ENCODE measurements at places on chromosomes 6 and 20. TPM values are rescaled to one million over a fixed set of nuclear protein-coding genes. Genes with fewer than 3 reads are reported as not detected.

Gene PACSIN1
- total RNA-seq: not detected

GRCh38 chr20:36802326-36803222, 29.0 kb upstream of the DSN1 start:
- H3K36me3 ChIP-seq: peaks cover 82% of the 10 kb centered on the region
- no peaks in the 10 kb centered on the region for H3K4me1 ChIP-seq
- H3K27ac ChIP-seq: no peak overlapping the region

DNA sequence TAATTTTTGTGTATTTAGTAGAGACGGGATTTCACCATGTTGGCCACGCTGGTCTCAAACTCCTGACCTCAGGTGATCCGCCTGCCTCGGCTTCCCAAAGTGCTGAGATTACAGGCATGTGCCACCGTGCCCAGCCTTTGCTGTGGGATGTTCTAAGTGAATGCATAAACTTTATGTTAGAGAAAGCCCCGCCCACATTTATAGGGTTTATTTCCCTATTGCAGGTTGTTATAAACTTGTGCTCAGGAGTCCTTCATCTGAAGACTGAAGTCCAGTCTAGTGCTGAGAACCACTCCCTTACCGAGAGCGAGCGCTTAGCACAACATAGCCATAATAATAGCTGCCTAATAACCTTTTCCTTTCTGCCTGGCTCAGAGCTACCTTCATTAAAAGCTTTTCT, 75.4 kb upstream of the ZNF217 start:
- H3K27me3 ChIP-seq: no peaks in the 10 kb centered on the region
- no peak overlapping the region for H3K27ac ChIP-seq
- no peak for DNase-seq

DNA sequence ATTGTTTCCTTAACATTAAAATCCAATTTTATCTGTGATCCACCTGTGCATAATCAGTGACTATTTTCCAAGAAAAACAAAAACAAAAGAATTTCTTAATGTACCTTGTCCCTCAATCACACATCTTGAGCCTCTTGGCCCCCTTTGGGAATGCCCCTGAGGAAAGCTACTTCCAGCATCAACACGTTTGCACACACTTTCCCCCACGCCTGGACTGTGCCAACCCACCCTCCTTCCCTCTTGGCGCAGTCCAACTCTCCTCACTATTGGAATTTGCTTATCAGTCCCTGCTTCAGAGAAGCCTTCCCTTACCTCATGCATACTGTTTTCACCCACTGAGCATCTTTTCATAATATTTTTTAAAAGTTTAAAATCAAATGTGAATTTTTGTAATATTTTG, 389.4 kb upstream of the NRSN1 start:
- no peak overlapping the region for H3K4me3 ChIP-seq
- no peaks in the 10 kb centered on the region for H3K4me1 ChIP-seq
- no peak for DNase-seq
- H3K27me3 ChIP-seq: no peaks in the 10 kb centered on the region
- no peaks in the 10 kb centered on the region for H3K36me3 ChIP-seq

DNA sequence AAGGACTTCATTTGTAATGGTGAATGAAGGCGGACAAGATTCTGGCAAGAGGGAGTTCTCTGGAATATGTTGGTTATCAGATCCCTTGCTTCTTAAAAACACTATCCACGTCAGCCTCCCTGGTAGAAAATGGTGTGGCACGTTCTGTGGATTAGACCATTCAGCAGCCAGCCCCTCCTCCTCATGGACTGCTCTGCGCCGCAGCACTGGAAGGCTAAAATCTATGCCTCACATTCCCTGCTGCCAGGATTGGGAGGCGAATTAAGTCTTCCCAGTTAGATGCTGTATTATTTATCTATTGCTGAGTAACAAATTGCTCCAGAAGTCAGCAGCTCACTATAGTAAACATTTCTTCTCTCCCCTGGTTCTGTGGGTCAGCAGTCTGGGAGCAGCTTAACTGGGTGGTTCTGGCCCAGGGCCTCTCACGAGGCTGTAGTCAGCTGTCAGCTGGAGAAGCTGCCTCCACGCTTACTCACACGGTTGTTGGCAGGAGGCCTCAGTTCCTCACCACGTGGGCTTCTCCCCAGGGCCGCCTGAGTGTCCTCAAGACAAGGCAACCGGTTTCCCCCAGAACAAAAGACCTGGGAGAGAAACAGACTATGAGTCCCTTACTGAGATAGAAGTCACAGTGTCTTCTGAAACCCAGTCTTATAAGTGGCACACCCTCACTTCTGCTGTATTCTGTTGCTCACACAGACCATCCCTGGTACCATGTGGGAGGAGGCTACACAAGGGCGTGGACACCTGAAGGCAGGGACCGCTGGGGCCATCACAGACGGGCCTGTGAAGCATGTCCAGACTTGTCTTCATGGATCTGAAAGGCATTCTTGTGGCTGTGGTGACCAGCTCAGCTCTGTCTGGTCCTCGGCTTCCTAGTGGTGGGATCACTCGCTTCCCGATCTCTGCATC, 101.0 kb downstream of the NRN1 start:
- DNase-seq: no peak
- no peaks in the 10 kb centered on the region for H3K36me3 ChIP-seq
- H3K4me3 ChIP-seq: no peak overlapping the region
- no peaks in the 10 kb centered on the region for H3K4me1 ChIP-seq

Data from HepG2 (cell line).